Neural crest cell (in vitro differentiated cells): ENCODE measurements at places on chromosomes 2 and 18. TPM values are rescaled to one million over a fixed set of nuclear protein-coding genes. Genes with fewer than 3 reads are reported as not detected.

- no peak for DNase-seq
Observed at GRCh38 chr2:84963692-84964405, 7.1 kb upstream of the KCMF1 start.

GRCh38 chr2:172172513-172173173 lies 69.9 kb upstream of the DLX2 start:
- DNase-seq, result peak; percentile 73

- DNase-seq, result no peak
Observed at GRCh38 chr2:3503483-3503882, 15.8 kb downstream of the ADI1 start.

GRCh38 chr2:204452464-204453023 lies 92.7 kb upstream of the PARD3B start:
- peak; percentile 29 for DNase-seq

Gene EMILIN2
- 16.0 and 19.2 TPM in 2 replicates for total RNA-seq

DNA sequence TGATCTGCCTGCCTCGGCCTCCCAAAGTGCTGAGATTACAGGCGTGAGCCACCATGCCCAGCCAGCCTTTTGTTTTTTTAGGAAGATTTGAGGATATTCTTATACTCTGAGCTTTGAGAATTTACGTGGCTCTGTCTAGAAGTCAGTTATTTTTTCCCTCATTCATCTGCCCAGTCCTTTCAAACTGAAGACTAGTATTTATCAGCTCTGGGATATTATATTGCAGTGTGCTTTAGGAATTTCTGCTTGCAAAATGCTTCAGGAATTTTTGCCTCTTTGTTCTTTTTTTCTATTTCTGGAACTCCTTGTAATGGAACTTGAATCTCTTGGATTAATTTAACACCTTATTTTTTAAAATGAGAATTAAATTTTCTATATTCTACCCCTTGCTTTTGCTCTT lies 22.6 kb downstream of the ACSL3 start:
- no peak for DNase-seq

- no peak for DNase-seq
Observed at GRCh38 chr18:21451851-21452250, 148.7 kb downstream of the ESCO1 start.

DNA sequence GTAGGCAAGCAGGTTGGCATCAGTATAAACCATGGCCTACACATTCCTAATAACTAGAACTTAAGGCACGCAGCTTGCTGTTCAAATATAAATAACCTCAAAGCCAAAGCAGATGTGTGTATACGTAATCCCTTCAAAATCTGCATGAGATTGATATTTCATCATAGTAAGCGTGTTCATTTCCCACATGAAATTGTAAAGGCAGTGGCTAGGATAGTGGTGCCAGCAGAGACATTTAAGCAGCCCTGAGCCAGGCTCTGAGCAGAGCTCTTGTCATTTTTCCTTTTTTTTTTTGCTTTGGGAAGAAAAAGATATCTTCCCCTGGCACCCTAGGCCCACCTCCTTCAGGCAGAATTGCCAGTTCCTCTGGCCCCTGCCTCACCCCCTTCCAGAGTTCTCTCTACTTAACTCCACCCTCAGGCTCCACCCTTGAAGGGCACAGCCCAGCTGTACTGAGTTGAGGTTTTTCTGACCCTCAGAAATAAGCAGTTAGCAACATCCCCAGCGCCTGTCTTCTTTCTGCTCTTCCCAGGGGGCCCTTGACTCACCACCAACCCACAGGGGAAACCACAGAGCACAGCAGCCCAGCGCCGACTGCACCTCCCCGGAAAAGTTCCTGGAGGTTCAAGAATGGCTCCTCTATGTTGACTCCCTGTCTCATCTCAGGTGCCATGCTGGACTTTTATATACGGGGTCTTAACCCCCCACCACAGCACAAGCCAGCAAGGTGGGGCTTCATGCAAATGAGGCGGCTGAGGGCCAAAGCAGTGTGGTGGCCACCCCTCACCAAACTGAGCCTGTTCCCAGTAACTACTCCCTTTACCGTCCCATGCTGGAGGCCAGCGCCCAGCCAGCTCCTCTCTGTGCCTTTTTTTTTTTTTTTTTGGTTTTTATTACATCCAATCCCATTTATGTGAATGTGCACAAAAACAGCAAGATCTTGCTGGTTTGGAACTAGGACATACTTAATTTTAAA lies 84.7 kb downstream of the EHD3 start:
- no peak for DNase-seq
